H1 (cell line): ENCODE measurements at places on chromosomes 11 and 22. TPM values are rescaled to one million over a fixed set of nuclear protein-coding genes. Genes with fewer than 3 reads are reported as not detected.

DNA sequence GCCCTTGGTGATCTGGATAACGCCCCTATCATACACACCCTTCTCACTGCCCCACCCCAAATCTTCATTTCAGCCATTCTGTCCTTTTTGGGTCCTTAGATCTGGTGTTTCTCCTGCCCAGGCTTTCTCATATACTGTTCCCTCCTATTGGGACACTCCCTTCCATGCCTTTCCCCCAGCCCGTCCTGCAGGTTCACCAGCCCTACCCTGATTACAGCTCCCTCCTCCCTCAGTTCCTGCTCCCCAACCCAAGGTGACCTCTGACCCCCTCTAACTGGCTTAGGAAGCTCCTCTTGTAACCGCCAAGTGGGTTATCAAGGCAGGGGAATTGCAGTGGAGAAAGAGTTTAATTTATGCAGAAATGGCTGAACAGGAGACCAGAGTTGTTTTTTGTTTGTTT lies 13.0 kb downstream of the MTFP1 start:
- H3K27ac ChIP-seq = no peak overlapping the region
- no peak overlapping the region for H3K4me3 ChIP-seq
- DNase-seq = no peak
- no peaks in the 10 kb centered on the region for H3K4me1 ChIP-seq

The MS4A12 gene
- 0.39 TPM in 1 of 2 replicates, not detected in the other for total RNA-seq

The PPP6R2 gene
- total RNA-seq = 32.2 and 32.3 TPM in 2 replicates

GRCh38 chr11:9568854-9569587 lies 4.4 kb upstream of the WEE1 start:
- H3K36me3 ChIP-seq = no peaks in the 10 kb centered on the region
- H3K27me3 ChIP-seq = no peaks in the 10 kb centered on the region
- peaks cover 23% of the 10 kb centered on the region for H3K4me1 ChIP-seq
- H3K4me3 ChIP-seq = peak overlapping the region; percentile 2; the same call in 1 of the 2 replicates
- DNase-seq = no peak

- no peak overlapping the region for H3K4me3 ChIP-seq
- DNase-seq = no peak
- no peaks in the 10 kb centered on the region for H3K36me3 ChIP-seq
- no peak overlapping the region for H3K27ac ChIP-seq
- H3K27me3 ChIP-seq = peaks cover 7% of the 10 kb centered on the region; the same call in 1 of the 2 replicates
- peaks cover 7% of the 10 kb centered on the region; the same call in 1 of the 2 replicates for H3K4me1 ChIP-seq
These were observed 4.6 kb upstream of the CERK start for GRCh38 chr22:46742576-46743221.

DNA sequence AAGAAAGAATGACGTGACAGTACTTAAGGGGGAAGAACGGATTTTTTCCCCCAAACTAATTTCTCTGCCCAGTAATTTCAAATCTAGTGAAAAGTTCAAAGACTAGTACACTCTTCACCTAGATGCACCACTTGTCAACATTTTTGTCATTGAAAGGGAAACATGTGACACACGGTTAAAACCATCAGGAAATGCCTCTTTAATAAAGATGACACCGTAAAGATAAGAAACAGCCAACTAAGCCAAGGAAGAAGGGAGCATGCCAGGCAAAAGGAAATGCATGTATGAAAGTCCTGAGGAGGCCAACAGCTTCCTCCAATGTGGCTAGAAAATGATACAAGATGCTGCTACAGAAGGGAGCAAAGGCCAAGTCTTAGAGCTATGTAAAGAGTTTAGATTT lies 49.4 kb downstream of the RSF1 start:
- H3K27ac ChIP-seq = no peak overlapping the region
- H3K27me3 ChIP-seq = no peaks in the 10 kb centered on the region
- no peak for DNase-seq
- no peak overlapping the region for H3K4me3 ChIP-seq
- no peaks in the 10 kb centered on the region for H3K36me3 ChIP-seq

The EHD1 gene
- total RNA-seq = 36.9 and 42.9 TPM in 2 replicates

The SNX32 gene
- total RNA-seq = 1.1 and 2.2 TPM in 2 replicates

The DCHS1 gene
- 10.5 and 11.3 TPM in 2 replicates for total RNA-seq

DNA sequence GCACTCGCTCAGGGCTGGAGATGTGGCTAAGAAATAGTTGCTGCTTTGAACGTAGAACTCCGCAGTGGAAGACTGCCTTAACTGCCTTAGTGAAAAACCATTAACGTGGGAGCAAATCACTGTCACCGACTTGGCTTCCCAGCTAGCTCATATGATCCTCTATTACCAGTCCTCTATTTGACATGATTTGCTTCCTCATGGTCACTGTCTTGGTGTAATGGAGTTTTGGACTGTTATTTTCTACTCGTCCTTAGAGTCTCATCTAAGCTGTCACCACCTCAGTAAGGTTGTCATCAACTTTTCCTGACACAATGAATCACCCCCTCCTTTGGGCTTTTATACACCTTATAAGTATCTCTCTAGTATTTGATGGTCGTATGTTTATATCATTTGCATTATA lies 167.1 kb upstream of the NARS2 start:
- H3K27me3 ChIP-seq = no peaks in the 10 kb centered on the region; the same call in 1 of the 2 replicates
- DNase-seq = no peak
- no peaks in the 10 kb centered on the region for H3K4me1 ChIP-seq
- H3K4me3 ChIP-seq = no peak overlapping the region
- H3K36me3 ChIP-seq = no peaks in the 10 kb centered on the region

The APOA5 gene
- total RNA-seq = 0.15 and 0.21 TPM in 2 replicates

The C22orf31 gene
- total RNA-seq = not detected in 2 replicates

DNA sequence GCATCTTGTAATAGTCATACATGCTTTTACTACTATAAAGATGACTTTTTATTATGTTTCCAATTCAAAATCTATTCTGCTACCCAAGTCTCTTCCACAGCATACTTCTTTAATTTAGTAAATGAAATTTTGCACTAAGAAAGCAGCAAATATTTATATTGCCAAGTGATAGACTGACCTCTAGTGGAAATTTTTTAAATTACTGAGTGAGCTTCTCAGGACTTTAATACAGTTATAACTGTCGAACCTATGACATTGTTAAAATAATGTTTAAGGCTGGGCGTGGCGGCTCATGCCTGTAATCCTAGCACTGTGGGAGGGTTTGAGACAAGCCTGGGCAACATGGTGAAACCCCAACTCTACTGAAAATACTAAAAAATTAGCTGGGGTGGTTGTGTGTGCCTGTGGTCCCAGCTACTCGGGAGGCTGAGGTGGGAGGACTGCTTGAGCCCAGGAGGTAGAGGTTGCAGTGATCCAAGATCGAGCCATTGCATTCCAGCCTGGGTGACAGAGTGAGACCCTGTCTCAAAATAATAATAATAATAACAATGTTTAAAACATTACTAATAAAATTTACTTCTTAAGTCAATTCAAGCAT lies 27.3 kb downstream of the STK33 start:
- no peaks in the 10 kb centered on the region for H3K27me3 ChIP-seq
- DNase-seq = no peak
- H3K4me3 ChIP-seq = no peak overlapping the region
- no peak overlapping the region for H3K27ac ChIP-seq
- no peaks in the 10 kb centered on the region for H3K36me3 ChIP-seq

DNA sequence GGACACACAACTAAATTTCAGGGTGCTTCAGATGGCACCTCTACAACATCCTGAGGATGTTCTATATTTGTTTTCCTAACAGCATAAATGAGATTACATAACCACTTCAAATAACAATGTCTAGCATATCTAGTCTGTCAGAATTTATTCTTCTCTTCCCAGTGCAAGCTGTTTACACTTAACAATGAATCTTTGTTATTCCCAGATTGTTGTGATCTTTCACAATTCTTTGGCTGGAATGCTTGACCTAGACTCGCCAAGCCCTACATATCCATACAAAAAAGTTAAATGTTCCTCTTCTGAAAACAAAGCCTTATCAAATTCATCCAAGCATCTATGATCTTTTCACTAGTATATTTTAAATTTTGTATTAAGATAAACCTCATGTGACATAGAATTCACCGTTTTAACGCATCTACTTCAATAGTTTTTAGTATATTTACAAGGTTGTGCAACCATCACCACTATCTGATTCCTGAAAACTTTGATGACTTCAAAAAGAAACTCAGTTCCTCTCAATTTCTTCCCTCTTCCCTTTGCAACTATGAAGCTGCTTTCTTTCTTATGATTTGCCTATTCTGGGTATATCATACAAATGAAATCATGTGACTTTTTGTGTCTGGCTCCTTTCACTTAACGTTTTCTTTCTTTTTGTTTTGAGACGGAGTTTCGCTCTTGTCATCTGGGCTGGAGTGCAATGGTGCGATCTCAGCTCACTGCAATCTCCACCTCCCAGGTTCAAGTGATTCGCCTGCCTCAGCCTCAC lies 61.7 kb upstream of the CHRNA10 start:
- no peak overlapping the region for H3K27ac ChIP-seq
- no peaks in the 10 kb centered on the region for H3K27me3 ChIP-seq
- DNase-seq = no peak
- H3K4me1 ChIP-seq = no peaks in the 10 kb centered on the region
- peaks cover 12% of the 10 kb centered on the region for H3K36me3 ChIP-seq

The TIMM10 gene
- 109 and 117 TPM in 2 replicates for total RNA-seq

- no peak overlapping the region for H3K27ac ChIP-seq
- peaks cover 10% of the 10 kb centered on the region; the same call in 1 of the 2 replicates for H3K36me3 ChIP-seq
- H3K27me3 ChIP-seq = no peaks in the 10 kb centered on the region
- no peak overlapping the region for H3K4me3 ChIP-seq
These were observed 13.3 kb upstream of the RASL10A start for GRCh38 chr22:29328566-29329500.

- peaks cover 63% of the 10 kb centered on the region for H3K27me3 ChIP-seq
- no peak overlapping the region for H3K4me3 ChIP-seq
- H3K4me1 ChIP-seq = peaks cover 18% of the 10 kb centered on the region
- no peak for DNase-seq
- H3K36me3 ChIP-seq = no peaks in the 10 kb centered on the region
- H3K27ac ChIP-seq = no peak overlapping the region
These were observed 7.6 kb downstream of the KCNJ5 start for GRCh38 chr11:128898580-128899344.

DNA sequence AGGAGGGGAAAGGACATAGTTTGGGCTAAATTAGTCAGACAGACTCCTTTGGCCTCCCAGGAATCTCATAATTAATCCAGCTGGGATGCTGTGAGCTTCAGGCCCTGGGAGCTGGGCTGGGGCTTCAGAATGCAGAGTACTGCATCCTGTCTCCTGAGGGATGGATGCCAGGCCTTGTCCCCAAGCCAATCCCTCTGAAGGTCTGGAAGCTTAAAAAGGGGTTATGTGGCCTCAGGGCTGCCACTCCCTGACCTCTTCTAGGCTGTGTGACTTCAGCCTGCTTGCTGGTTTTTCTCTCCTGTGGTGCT lies 6.9 kb upstream of the LRRC32 start:
- no peak for DNase-seq
- no peak overlapping the region for H3K4me3 ChIP-seq
- H3K27me3 ChIP-seq = no peaks in the 10 kb centered on the region; the same call in 1 of the 2 replicates
- no peaks in the 10 kb centered on the region for H3K36me3 ChIP-seq

- H3K4me3 ChIP-seq = no peak overlapping the region
- peaks cover 3% of the 10 kb centered on the region for H3K4me1 ChIP-seq
- no peaks in the 10 kb centered on the region for H3K36me3 ChIP-seq
- peak; percentile 93 for DNase-seq
- H3K27me3 ChIP-seq = no peaks in the 10 kb centered on the region
These were observed 34.7 kb downstream of the PARVA start for GRCh38 chr11:12411806-12412727.

The NNMT gene
- total RNA-seq = not detected in 2 replicates

The FREY1 gene
- total RNA-seq = 1.1 TPM in 1 of 2 replicates, not detected in the other

The APOA1 gene
- total RNA-seq = 0.48 TPM in 1 of 2 replicates, not detected in the other

DNA sequence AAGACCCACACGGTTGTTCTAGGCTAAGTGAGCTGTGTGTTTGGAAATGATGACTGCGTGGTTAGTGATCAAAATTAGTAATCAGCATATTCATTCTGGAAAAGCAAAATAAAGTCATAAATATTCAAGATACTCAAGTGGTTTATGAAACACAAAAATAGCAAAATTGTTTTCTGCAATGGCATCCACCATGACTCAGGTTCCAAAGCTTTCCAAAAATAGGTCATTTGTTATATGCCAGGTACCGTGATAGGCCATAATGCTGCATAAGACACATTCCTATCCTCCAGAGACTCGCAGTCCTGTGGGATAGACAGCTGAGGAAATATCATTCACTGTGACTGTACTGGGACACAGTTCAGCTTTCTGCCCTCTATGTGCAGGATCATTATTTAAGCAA lies 2.4 kb upstream of the ATL3 start:
- no peak overlapping the region for H3K27ac ChIP-seq
- H3K27me3 ChIP-seq = no peaks in the 10 kb centered on the region
- no peak overlapping the region for H3K4me3 ChIP-seq
- DNase-seq = no peak
- H3K4me1 ChIP-seq = peaks cover 5% of the 10 kb centered on the region; the same call in 1 of the 2 replicates
- no peaks in the 10 kb centered on the region for H3K36me3 ChIP-seq

The ACRV1 gene
- not detected in 2 replicates for total RNA-seq

DNA sequence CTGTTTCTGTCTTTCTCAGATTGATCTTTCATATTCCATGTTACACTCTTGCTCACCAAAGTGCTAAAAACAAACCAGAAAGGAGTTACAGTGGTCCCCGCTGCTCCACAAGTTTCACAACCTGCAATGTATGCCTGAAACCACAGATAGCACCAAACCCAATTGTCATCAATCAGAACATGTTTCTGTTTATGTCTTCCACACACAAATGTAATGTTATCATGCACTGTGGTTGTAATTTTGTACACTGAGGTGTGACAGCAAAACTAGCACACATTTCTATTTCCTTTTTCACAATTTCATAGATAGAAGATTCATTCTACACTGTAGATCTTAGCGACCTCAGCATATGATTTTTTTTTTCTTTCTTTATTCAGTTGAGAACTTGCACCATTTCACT lies 1045.9 kb upstream of the RAG2 start:
- H3K4me3 ChIP-seq = no peak overlapping the region
- DNase-seq = no peak
- no peaks in the 10 kb centered on the region for H3K36me3 ChIP-seq
- H3K27me3 ChIP-seq = no peaks in the 10 kb centered on the region
- no peak overlapping the region for H3K27ac ChIP-seq

The CHRDL2 gene
- total RNA-seq = 0.25 and 0.48 TPM in 2 replicates
